NCI-H2171 (cell line): ENCODE measurements at places on chromosomes 5 and 9.

DNA sequence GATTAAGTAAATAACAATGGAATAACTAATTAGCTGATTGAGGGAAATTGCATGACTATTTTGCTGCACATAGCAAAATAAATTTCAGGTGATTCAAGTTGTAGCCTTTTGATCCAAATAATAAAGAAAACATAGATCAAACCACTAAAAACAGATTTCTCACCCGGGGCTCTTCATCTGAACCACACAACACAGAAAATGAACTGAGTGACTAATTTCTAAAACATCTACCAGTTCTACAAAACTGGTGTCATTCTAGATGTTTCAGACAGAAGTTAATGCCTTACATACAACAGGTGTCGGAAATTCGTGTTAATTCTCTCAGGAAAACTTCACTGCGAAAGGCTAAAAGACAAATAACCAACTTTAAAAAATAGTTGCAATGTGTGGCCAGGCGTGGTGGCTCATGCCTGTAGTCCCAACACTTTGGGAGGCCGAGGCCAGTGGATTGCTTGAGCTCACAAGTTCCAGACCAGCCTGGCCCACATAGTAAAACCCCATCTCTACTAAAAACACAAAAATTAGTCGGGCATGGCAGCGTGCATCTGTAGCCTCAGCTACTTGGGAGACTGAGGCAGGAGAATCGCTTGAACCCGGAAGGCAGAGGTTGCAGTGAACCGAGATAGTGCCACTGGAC is 6.9 kb downstream of the PROP1 start:
- no peak for DNase-seq

- DNase-seq, result no peak
Observed at GRCh38 chr5:122463221-122463620, 151.2 kb downstream of the SNCAIP start.

DNA sequence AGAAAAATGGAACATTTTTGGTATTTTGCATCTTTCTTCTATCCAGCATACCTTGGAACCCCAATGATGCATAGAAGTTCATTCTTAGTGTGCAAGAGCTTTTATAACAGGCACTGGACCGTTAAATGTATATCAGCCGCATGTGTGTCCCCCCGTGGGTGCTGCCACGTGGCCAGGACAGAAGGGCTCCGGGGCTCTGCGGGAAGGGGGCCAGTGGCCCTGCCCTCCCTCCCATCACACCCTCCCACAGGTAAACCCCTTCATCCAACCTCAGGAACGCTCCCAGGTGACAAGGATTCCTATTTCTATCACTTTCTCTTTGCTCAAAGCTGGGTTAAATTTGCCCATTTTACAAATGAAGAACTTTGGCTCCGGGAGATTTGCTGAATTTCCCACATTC is 393.4 kb upstream of the IRX4 start:
- no peak for DNase-seq

GRCh38 chr9:89943728-89944127 is 338.9 kb downstream of the GADD45G start:
- DNase-seq, result no peak

GRCh38 chr5:61854531-61854930 is 451.5 kb upstream of the KIF2A start:
- DNase-seq, result no peak

- no peak for DNase-seq
Observed at GRCh38 chr5:16066810-16067209, 112.8 kb downstream of the MARCHF11 start.

GRCh38 chr9:110541950-110542349 is 37.6 kb downstream of the SVEP1 start:
- DNase-seq, result no peak

DNA sequence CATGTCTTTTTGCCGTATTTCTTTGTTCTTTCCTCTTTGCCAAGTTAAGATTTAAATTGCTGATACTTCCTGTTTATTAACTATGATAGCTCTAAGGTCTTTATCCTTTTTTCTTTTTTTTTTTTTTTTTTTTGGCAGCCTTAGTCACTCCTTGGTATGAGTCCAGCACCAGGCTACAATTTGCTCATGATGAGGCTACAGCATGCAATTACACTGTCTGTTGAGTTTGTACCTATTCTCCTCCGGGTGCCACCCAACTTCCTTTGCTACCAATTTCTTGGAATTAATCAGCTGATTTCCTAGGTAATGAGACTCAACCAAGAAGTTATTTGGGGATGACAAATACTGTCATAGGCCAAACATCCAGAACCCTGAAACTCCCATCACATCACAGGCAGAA is 25.5 kb downstream of the ACTL7B start:
- DNase-seq, result no peak

- no peak for DNase-seq
Observed at GRCh38 chr5:157388111-157388710, 71.8 kb upstream of the NIPAL4 start.

GRCh38 chr5:90878549-90879196 is 320.1 kb downstream of the ADGRV1 start:
- DNase-seq, result no peak

- DNase-seq, result peak; percentile 70
Observed at GRCh38 chr5:16564248-16564867, 52.4 kb downstream of the RETREG1 start.

DNA sequence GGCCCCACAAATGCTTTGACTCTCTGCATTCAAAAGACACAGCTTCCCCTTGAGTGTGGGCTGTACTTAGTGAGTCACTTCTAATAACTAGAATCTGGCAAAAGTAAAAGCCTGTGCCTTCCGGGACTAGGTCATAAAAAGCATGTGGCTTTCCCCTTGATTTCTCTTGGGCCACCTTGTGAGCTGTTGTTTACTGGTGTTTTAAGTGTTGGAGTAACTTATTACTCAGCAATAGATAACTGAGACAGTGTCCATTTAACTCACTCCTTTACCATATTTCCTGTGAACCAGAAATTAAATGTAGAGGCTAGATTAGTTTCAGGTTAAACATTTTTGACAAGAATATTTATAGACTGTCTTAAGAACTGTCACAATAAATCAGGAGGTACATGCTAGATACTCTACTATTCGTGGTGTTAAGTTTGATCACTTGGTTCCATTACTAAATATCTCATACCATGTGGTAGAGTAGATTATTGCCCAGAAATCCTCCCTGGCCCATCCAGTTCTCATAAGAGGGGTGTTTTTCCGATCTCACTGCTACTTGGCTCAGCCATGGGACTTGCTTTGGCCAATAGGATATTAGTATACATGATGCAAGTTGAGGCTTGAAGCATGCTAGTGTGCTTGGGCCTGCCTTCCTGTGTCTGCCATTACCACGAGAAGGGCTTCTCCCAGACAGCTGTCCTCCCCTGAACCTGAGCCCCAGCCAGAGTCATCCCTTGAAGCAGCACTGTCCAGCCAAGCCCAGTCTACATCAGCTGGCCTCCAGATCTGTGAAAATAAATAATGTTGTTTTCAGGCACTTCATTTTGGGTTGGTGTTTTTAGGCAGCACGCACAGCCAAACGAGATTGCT is 10.4 kb upstream of the CMBL start:
- DNase-seq, result no peak

- DNase-seq, result no peak
Observed at GRCh38 chr9:138013836-138014562, 136.4 kb downstream of the CACNA1B start.

GRCh38 chr5:3216386-3216785 is 379.2 kb upstream of the IRX1 start:
- DNase-seq, result no peak

DNA sequence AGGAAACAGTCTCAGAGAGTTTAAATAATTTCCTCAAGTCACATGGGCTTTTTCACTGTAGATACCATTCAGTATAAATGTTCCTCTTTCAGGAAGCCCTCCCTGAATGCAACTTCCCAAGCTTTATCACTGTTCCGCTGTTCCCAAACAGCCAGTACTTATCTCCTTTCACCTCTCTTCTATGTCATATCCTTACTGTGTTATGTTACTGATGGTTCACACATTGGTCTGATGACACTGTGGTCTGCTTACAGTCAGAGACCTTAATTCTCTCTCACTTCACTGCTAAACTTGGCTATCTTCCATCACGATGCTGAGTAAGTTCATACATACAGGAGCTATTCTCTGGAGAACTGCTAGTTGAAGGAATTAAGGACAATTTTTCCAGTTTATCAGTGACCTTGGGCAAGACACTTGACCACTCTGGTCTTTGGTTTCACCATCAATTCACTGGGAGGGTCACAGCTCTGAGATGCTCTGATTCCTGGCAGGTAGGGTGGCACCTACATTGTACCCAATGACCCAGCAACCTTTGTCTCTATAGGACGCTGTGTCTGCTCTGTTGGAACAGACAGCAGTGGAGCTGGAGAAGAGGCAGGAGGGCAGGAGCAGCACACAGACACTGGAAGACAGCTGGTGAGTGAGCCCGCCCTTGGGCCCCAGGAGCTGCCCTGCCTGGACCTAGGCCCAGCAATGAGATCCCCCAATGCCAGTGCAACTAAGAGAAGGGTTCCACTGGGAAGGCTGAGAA is 42.1 kb upstream of the RARS1 start:
- no peak for DNase-seq

- no peak for DNase-seq
Observed at GRCh38 chr5:76787237-76787636, 31.6 kb upstream of the F2RL1 start.

DNA sequence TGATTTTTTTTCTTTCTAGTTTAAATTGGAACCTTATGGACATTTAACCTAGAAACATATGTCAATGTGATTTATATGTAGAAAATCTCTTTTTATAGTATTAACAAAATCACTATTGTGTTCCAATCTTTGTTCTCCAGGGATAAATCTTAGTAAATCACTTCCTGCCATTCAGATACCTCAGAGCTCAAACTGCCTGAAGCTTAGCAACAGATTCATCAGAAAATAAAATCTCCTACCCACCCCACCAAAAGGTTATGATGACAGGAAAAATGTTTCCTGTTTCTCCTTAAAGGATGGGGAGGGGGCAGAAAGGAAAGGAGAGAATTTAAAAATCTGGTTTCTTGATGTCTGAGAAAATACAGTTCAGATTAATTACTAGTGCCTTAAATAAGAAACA is 105.0 kb upstream of the TUT7 start:
- no peak for DNase-seq

- DNase-seq, result no peak
Observed at GRCh38 chr5:177089127-177089526, 2.4 kb downstream of the FGFR4 start.

GRCh38 chr5:142245786-142246185 is 79.0 kb downstream of the SPRY4 start:
- no peak for DNase-seq

GRCh38 chr9:34993502-34994259 is 4.1 kb downstream of the DNAJB5 start:
- DNase-seq, result no peak

DNA sequence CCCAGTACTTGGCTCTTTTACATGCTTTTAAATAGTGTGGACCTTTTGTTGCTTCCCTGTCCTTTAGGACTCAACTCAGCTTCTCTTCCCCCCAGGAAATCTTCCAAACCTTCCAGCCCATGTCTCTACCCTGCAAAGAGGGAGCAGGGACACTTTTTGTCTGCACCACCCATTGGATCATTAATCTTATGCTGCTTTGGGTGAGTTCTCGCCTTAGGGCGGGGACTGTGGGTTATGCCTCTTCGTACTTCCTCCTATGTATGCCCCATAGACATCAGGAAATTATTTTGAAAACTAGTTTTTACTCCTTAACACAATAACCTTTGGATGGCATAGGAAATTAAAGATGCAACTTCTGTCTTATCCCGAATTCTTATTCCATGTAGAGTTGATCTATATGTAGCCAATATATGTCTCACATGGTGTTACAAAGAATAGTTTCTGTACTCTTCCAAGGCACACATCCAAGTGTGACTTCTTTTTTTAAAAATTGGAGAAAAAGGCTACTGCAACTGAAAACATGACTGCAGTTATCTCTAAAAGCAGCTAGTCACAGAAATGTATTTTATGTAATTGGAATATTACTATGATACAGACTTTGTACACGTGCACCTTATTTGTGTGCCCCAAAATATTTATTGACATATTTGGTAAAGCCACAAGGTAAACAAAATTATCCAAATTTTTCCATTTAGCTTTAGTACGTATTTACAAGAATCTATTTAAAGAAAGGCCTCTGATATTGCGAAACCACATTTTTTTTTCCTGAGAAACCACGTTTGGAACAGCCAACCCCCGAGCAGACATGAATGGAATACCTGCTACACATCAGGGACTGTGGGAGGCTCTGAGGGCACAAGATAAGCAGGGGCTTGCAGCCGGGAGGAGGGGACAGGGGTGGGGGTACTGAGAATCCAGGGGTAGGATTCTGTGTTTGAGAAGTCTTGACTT is 133.6 kb downstream of the WDR41 start:
- DNase-seq, result no peak

DNA sequence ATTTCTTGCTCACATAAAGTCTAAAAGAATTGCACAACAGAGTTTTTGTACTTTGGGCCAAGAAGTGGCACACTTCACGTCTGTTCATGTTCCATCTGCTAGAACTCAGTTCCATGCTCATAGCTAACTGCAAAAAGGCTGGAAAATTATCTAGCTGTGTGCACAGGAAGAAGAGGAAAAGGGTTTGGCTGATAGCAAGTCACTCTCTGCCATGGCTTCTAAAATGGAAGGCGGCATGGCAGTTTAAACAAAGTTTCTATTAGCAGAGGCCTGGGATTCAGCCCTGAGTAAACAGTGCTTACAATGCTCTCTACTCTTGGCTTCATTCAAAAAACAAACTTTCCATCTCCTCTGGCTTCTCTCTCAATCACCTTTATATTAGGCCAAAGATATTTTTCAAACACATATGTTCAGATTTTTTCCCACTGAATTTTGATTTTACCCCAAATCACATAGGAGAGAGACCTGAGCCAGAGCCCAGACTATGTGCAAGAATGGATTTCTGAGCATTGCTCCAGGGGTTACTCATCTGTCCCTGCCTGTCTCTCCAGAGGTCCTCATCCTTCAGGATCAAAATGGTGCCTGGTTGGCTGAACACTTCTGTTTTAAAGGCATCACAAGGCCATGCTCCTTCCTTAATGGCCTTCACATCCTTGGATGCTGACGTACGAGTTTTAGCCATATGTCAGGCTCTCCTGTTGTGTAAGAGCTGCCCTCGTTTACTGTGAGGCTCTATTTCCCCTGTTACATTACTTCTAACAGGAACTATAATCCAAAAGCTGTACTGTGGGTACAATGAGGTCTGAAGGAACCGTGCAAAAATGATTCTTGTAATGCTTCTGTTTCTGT is 226.6 kb downstream of the SAXO1 start:
- DNase-seq, result no peak
